ENCODE measurements at places on chromosomes 1 and 21.

GRCh38 chr1:70947835-70948234 lies 99.8 kb downstream of the PTGER3 start:
- no peak for DNase-seq

- DNase-seq: no peak
Measured at GRCh38 chr1:87042111-87042811, 127.8 kb downstream of the HS2ST1 start.

DNA sequence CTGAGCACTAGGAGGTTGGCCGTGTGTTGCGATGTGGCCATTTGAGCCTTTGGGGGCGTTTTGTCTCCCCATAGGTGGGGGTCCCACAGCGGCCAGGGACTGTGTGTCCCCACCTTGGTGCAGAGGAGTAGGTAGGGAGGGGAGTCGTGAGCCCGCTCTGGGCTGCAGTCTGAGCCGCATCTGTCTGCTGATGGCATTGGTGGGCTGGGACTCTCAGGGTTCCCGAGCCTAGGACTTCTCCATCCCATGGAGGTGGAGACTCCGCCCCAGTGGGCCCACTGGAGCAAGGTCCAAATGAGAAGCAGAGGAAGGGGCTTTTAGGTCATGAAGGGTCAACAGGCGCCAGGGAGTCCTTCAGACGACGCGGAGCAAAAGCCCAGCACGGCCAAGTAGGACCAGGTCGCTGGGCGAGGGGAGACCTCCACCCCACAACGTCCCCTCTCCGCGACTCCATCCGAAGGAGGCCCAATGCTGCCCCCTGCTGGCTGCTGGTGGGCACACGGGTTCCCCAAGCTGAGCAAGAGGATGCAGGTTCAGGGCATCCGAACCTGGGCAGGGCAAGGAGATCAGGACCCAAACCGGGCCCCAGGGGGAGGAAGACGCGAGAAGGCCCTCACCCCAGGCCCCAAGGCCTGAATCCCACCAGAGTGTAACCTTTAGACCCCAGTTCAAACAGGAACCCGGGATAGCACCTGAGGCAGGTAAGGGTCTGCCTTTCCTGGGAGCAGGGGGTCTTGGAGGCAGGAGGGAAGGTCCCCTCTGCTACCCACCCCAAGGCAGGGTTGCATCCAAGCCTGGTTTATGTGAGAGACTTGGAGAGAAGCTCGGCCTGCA lies 14.9 kb downstream of the TTC34 start:
- DNase-seq: no peak

DNA sequence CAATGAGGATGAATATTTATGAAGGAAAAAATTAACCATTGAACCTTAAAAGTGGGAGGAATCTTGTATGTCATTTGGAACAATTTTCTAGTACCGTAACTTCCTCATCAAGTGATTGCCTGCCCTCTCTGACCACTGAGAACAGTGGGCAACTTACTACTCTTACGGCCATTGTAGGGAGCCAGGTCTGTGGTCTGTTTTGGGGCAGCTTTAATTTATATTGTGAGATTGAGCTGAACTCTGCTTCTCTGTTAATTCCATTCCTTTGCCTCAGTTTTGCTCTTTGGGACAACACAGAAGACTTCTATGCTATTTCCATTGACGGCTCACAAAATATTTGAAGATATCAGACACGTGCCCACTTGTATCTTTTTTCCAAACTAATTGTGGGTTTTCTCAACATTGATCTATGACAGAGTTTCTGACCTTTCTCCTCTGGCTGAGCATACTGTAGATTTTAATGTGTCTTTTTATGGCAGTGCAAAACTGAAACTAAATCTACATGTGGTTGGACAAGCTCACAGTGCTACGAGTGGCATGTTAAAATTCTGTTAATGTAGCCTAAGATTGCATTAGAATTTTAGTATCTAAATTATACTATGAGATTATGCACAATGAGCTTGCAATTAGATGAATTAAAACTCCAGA lies 27.8 kb upstream of the ZNF281 start:
- no peak for DNase-seq
